Cerebellar nuclear complex (tissue), 1 donor: ENCODE measurements at places on chromosomes 2 and 18.

- no peak for DNase-seq
Measured at GRCh38 chr2:31269087-31269486, 35.1 kb downstream of the EHD3 start.

- no peak for DNase-seq
Measured at GRCh38 chr2:161273038-161273760, 35.0 kb upstream of the PSMD14 start.

GRCh38 chr2:151523850-151524249, 114.1 kb downstream of the RIF1 start:
- no peak for DNase-seq

- DNase-seq = no peak
Measured at GRCh38 chr2:168686452-168687191, 115.8 kb upstream of the NOSTRIN start.

GRCh38 chr2:42369532-42370229, 8.7 kb upstream of the COX7A2L start:
- DNase-seq = no peak

DNA sequence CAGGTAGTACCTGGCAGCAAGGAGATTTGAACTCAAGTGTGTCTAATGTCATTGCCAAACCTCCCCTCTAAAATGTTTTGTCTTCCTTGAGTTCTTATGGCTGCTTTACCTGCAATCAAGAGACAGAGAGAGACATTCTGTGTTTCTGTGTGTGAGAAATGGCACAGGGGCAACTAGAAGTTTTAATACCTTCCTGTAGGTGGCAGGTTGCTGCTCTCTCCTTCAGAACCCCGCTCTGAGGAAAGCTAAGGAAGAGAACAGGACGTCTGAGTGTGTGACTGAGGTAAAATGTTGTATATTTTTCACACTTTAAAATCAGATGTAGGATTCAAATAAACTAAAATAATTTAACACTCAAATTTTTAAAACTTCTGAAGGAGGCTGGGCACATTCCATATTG, 19.2 kb downstream of the DTNA start:
- DNase-seq = no peak

GRCh38 chr2:149082079-149082478, 43.6 kb downstream of the LYPD6B start:
- DNase-seq = no peak

DNA sequence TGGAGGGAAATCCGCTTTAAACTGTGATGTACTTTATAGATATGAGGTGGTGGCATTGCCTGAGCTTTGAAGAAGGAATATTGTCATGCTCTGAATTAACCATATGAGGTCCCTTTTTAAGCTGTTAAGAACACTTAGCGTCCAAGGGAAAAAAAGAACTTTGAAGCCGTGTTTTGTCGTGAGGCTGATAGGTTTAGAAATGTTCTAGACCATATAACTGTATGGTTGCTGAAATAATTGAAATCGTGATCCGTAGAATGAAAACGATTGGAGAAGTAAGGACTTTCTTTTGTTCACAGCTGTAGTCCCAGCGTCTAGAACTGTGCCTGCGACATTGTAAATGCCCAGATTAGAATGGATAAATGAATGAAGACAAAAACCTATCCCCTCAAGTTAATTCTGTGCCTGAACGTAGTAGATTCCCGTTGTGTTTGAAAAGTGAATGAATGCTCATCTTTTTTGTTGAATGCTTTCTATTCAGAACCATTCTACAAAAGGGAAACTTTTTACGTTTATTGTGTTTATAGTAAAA, 1.5 kb downstream of the SMCHD1 start:
- no peak for DNase-seq

DNA sequence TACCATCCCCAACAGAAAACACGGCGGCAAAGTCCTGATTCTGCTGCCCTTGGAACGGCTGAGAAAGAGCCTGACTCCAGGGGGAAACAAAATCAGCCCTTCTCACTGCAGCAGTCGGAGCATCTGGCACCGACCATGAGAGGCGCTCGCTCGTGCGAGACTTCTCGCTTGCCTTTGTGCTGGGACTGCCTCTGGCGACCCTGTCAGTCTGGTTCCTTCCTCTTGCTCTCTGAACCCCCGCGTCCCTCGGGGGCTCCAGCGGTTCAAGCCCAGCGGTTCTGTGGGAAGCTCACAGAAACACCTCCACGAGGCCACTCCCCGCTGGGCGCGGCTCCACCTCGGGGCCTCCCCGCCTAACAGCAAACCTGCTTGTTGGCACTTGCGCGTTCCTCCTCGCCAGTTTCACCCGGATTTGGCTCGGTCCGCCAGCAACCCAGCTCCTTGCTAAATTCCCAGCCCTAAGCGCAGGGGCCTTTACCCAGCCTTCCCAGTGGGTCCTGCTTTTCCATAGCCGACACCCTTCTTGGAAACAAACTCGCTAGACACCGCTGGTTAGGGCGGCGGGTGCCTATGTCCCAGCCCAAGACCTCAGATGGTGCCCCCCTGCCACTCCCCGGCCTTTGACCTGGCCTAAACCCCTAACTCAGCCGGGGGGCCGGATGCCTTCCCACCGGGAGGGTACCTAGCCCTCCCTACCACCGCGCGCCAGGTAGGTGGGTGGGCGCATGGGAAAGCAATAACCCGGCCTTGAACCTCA, 2.2 kb downstream of the RND3 start:
- DNase-seq = no peak

- DNase-seq = no peak
Measured at GRCh38 chr2:197591339-197592072, 75.6 kb downstream of the MOB4 start.

DNA sequence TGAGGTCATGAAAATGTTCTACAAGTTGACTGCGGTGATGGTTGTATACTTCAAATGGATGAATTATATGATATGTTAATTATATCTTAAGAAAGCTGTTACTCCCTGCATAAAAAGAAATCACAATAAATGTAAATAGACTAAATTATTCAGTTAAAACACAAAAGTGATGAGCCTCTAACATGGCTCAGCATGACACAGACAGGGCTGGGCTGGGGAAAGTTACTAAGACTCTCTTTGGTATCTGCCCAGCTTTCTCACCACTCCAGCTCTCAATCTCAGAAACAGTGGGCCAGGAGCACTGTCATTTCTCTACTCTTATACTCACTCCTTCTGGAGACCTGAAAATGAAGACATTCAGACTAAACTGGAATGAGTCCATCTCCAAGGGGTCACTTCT, 3.5 kb downstream of the CYP27C1 start:
- no peak for DNase-seq

DNA sequence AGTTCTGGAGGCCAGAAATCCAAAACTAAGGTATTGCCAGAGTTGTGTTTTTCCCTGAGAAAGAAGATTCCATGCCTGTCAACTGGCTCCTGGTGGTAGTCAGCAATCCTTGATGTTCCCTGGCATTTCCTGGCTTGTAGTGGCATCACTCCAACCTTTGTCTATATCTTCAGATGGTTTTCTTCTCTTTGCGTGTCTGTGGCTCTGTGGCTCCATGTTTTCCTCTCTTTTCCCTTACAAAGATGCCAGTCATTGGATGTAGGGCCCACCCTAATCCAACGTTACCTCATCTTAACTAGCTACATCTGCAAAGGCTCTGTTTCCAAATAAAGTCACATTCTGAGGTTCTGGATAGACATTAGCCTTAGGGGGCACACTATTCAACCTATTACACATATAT, 41.8 kb downstream of the SLC14A1 start:
- no peak for DNase-seq

GRCh38 chr2:233708942-233709341, 3.8 kb upstream of the UGT1A5 start:
- DNase-seq = no peak

GRCh38 chr2:185222311-185222710, 516.3 kb upstream of the FSIP2 start:
- no peak for DNase-seq

- DNase-seq = no peak
Measured at GRCh38 chr18:9968081-9968848, 54.4 kb downstream of the VAPA start.

- DNase-seq = no peak
Measured at GRCh38 chr2:157720504-157720903, 91.8 kb upstream of the ACVR1C start.

- DNase-seq = no peak
Measured at GRCh38 chr2:105775809-105776559, 31.3 kb downstream of the NCK2 start.

GRCh38 chr2:214293593-214293992, 117.3 kb upstream of the VWC2L start:
- no peak for DNase-seq

GRCh38 chr2:112724591-112725525, 4.0 kb downstream of the NT5DC4 start:
- no peak for DNase-seq

- DNase-seq = no peak
Measured at GRCh38 chr2:20803226-20803682, 19.6 kb downstream of the LDAH start.

- no peak for DNase-seq
Measured at GRCh38 chr18:2961821-2962220, 51.1 kb downstream of the LPIN2 start.

- peak; percentile 32 for DNase-seq
Measured at GRCh38 chr2:171318463-171318934, 115.3 kb downstream of the METTL8 start.

DNA sequence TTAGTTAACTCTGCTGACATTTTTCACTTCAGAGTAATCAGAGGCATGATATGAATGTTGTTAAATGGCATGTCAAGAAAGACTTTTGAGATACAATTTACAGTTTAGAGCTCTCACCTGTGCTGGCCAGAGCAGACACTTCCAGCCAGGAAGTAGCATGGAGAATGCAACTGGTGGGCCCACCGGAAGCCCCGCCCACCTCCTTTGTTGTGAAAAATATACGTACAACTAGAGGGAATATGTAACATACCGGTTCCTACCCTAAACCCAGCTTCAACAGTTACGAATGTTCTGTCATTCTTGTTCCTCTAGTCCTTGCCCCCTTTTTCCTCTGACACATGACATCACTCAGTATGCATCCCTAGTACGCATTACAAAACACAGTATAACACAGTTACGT, 70.2 kb upstream of the ITM2C start:
- DNase-seq = no peak

DNA sequence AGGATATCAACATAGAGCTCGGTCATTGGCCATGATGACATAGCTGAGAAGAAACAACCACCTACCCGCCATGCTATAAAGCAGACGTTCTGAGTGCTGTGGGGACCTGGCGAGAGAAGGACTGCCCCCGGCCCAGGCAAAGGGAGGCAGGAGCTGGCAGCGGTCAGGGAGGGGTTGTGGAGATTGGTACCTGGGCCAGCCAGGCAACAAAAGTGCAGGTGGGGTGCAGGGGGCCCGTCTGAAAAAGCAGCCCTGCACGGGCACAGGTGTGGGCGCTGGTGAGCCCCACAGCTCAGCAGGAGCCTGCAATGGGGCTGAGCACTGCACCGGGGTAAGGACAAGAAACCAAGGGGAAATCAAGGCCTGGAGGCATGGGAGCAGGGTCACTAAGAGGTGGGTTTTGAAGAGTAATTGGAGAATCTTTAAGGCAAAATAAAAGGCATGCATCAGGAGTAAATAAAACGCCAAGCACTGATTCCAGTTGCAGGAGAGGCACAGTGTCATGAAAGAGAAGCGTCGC, 464.0 kb downstream of the EIPR1 start:
- DNase-seq = no peak

GRCh38 chr2:165173215-165173614, 30.6 kb downstream of the SCN3A start:
- DNase-seq = no peak
